Urinary bladder (tissue), 4 donors: ENCODE measurements at places on chromosomes 13 and 19. TPM values are rescaled to one million over a fixed set of nuclear protein-coding genes. Genes with fewer than 3 reads are reported as not detected.

DNA sequence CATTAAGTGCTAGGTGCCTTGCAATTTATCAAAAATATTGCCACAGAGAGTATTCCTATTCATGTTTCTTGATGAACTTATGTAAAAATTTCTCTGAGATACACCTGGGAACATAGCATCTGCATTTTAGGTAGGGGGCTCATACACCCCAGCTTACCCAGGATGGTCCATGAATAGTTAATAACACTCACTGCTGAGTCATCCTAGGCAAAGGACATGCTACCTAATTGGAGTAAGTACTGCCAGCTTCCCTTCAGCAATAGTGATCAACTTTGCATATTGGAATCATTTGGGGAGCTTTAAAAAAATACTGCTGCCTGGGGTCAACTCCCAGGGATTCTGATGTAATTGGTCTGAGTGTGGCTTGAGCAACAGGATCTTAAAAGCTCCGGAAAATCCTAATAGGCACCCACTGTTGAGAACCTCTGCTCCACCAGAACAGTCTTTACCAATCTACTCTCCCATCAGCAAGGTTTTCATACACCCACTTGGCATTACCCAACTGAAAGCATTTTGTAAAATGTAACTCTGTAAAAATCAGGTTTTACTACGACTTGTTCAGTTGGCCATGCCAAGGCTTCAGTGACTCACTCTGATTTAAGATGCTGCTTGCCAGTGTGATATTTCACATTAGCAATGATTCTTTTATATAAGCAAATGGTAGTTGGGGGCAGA lies 67.2 kb upstream of the FNDC3A start:
- no peak for DNase-seq

DNA sequence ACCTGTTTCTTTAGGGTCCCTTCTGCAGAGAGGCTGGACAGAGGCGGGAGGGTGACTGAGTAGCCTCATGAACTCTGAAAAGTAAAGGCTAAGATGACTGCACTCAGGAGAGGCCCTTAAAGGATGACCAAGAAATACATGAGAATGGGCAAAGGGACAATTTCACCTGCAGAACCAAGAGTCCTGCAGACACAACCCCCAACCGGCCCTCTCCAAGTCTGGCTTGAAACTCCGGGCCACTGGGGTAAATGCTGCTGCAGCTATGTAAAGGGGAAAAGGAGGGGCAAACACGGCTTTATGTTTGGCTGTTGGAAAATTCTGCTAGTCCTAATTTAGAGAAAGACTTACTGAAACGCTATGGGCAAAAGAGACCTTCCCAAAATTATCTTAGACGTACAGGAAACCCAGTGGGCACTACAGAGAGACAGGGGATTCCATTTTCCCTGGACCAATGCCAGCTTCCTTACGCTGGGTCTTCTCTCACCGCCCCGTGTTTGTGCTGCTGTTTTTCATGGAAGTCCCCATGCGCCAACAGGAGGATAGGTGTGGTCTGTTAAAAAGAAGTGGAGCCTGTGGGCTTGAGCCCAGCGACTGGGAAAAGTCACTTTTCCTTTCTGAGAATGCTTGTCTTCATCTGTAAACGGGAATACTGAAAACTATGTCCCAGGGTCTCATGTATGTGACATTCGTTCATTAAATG lies 10.6 kb downstream of the COL4A2 start:
- no peak for DNase-seq

DNA sequence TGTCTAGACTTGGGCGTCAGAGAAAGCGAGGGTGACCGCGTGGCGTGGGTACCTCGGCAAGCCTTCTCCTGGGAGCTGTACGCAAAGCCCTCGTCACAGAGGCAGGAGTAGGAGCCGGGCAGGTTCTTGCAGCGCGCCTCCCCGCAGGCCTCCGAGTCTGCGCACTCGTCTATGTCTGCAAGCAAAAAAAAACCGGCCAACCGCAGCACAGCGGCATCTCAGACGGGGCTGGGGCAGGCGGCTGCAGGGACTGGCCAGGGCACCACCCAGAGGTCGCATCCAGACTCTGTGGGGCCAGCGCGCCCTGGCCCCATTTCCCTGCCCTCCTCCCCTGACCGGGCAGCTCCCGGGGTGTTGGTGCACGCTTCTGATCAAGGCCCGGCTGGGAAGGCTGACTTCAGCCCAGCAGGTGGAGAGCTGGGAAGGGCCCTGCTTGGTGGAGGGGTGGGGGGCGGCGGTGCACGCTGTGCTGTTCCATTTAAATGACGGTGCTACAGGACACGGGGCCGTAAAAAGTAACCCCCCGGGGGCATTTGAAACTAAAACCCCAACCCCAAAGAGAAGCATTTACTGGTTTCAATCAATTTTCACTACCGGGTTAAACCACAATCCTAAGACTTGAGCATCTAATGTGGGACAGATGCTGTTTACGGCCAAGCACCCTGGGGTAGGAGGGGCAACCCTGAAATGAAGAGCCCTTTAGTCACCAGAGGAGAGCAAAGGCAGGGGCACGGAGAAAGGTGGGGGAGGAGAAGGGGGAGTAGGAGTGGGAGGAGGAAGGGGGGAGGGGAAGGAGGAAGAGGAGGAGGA lies 28.2 kb downstream of the GAS6 start:
- no peak for DNase-seq

DNA sequence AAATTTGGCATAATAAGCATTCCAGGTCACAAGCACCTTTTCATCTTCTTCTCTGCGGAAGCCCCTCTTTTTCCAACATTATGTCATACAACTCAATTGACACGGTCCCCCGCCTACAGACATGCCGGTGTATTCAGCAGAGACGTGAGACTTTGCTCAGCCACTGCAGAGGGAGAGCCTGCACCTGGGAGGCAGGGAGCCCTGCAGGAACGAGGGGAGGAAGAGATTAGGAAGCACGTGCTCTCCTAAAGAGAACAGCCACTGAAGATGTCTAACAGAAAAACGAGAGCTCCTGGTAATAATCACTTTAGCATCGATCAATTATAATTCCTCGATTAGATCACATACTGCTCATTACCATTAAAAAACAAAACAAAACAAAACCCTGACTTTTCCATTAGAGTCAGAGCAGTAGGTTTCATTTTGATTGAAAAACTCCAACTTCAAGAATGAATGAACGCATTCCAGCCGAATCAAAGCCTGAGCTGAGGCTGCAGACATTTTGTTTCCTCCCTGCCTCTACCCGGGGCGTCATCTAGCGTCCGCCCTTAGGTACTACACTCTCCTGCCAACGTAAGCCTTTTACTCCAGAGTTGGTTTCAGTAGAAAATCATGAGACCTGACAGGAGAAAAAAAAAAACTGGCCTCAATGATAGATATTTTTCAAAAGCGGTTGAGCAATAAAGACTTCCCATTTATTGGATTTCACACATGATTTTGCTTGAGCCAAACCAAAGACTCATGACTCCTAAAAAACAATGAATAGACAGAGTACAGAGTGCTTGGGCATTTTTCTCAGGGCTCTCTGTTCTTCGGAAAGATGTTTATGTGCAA lies 194.5 kb downstream of the KATNAL1 start:
- peak; percentile 65 for DNase-seq

DNA sequence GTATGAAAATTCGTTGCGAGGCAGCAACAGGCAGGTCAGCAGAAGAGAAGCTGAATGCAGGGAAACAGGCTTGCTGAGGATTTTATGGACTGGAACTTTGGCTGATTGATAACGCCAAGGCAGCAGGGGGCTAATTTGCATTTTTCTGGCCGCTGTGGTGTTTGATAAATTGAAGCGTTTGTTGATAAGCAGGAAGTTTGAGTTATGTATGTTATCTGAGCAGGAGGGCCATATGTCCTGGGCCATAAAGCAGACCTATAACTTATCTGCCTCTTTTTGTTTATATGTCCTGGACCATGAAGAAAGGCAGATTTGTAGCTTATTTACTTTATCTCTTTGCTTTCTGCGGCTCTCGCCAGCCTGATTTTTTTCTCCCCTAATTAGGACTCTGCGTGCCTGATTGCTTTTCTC lies 65.9 kb downstream of the ZNF627 start:
- no peak for DNase-seq

- no peak for DNase-seq
Measured at GRCh38 chr19:10898633-10899032, 27.3 kb downstream of the CARM1 start.

GRCh38 chr19:42831221-42832019 lies 48.1 kb downstream of the PSG1 start:
- DNase-seq, result no peak

- no peak for DNase-seq
Measured at GRCh38 chr19:55336101-55336500, 3.6 kb upstream of the KMT5C start.

DNA sequence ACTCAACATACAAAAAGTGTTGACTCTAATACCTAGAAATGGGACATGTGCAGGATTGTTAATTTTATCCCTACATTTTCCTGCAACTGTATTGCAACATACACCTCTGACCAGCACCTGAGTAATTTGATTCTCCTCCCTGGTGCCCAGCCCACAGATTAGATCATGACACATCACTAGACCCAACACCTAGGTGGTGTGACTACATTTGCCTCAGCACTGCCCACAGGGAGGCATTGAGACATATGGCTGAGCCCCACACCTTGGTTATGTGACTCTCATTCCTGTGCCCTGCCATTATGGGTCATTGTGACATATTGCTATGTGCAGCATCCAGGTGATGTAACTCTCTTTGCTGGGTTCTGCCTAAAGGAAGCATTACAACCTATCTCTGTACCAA lies 13.2 kb upstream of the ZNF254 start:
- no peak for DNase-seq

GRCh38 chr19:5071579-5071978 lies 102.7 kb downstream of the KDM4B start:
- DNase-seq, result no peak

GRCh38 chr19:7505682-7506384 lies 10.1 kb upstream of the ZNF358 start:
- DNase-seq, result no peak

DNA sequence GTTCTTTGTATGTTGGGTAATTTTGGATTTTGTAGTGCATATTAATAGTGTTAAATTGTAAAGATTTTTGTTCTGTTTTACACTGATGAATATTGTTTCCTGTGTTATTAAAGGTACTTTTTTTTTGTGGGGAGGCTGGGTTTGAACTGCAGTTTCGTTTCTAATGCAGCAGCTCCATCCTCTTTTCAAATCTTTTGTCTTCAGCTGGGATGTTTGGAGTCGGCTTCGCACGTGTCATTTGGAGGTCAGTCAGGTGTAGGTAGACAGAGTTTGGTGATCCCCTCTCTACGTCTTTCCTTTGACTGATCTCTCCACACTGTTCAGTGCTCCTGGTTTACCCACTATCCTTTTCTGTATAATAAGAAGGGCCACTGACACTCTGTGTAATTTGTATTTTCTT lies 30.3 kb downstream of the TDRD3 start:
- DNase-seq, result no peak

Gene PSG2
- not detected for total RNA-seq

Gene ZNF69
- total RNA-seq, result 26.5 TPM

Gene LILRB1
- total RNA-seq, result 1.3 TPM
